ENCODE measurements at places on chromosomes 11 and 22. TPM values are rescaled to one million over a fixed set of nuclear protein-coding genes. Genes with fewer than 3 reads are reported as not detected.

DNA sequence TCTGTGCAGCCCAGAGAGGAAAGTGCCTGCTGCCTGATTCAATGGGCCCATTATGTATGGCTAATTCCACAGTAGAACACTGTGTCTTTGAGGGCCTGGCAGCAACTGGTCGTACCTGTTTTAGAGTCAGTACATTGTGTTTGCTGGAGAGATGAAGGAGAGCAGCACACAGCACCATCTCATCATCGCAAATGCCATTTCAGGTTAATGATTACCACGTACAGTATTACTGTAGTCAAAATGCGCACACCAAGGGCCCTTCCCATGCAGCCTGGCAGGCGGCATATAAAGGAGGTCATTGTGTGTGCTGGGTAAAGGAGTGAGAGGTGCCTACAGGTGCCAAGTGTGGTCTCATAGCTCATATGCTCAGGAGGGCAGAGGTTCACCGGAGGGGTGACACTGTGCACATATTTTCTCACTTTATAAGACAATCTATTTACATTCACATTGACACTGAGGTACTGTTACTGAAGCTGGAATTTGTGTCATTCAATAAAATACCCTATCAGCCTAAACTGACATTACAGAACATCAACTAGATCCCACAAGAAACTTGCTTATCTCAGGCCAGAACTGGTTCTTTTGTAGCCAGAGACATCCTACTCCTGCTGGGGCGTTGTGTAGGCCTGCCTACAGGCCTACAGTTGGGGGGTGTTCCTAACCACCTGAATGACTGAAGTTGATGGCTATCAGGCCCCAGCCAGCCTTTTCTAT lies 90.4 kb downstream of the APIP start:
- no peak for DNase-seq

- peak; percentile 44 for DNase-seq
Observed at GRCh38 chr11:76161261-76161961, 44.9 kb downstream of the WNT11 start.

SCGB1D2 gene
- not detected for total RNA-seq

XKR3 gene
- total RNA-seq: not detected

POTEH gene
- total RNA-seq: not detected

- DNase-seq: no peak
Observed at GRCh38 chr22:44583854-44584253, 85.8 kb upstream of the RTL6 start.

DNA sequence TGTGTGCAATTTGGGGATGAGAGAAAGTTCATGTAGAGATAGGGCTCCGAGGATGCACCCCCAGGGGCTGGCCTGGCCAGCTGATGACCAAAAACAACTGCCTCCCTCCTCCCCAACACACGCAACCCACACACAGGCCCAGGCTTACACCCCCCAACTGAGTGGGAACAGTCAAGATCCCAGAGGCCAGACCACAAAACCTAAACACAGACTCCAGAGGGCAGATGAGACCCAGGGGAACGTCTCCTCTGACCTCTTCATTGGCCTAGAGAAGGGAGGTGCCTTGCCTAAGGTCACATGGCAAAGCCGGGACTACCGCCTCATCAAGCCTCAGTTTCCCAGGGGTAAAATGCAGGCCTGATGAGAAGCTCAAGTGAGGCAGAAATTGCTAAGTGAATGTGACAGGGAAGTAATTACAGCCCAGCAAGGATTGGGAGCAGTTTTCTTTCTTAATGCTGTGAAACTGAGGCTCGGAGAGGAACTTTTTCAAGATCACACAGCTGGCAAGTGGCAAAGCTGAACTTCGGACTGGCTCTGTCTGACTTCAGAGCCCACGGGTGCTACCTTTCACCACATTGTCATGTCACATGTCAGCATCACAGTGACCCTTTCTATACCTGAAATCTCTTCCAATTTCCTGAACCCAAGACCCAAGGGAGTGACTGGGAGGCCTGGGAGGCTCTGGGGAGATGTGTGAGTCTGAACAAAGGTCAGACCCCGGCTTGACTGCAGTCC lies 69.9 kb upstream of the WNT11 start:
- DNase-seq: no peak

GRCh38 chr11:57476047-57476756 lies 15.9 kb downstream of the RTN4RL2 start:
- DNase-seq: no peak

- no peak for DNase-seq
Observed at GRCh38 chr11:83355391-83355790, 69.2 kb upstream of the CCDC90B start.

GRCh38 chr11:115126515-115127208 lies 377.6 kb downstream of the CADM1 start:
- no peak for DNase-seq
